ENCODE measurements at places on chromosomes 6 and 20.

DNA sequence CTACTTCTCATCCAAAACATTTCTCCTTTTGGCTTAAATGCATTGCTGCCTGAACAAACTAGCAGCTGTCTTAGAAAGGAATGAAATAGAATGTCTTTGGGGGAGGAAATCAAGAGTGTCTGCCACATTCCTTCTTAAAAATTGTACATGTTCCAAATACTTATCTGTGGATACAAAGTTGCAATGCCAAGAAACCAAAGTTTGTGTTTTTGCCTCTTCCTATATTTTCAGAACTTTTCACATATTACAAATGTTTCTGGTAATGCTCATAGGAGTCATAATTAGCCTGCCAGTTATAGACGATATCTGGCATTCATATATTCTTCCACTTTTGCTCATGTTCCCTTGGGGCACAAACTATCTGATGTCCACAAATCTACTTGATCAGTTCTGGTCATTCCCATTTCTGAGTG, 165.5 kb upstream of the BMP5 start:
- no peak for DNase-seq

- peak; percentile 7 for DNase-seq
Measured at GRCh38 chr20:59807909-59808728, 125.3 kb downstream of the SYCP2 start.

GRCh38 chr6:3592371-3592941, 135.6 kb upstream of the SLC22A23 start:
- DNase-seq = no peak

- DNase-seq = no peak
Measured at GRCh38 chr6:34389034-34389433, 3.4 kb downstream of the NUDT3 start.

GRCh38 chr6:124396361-124396760, 565.9 kb upstream of the RNF217 start:
- DNase-seq = no peak

DNA sequence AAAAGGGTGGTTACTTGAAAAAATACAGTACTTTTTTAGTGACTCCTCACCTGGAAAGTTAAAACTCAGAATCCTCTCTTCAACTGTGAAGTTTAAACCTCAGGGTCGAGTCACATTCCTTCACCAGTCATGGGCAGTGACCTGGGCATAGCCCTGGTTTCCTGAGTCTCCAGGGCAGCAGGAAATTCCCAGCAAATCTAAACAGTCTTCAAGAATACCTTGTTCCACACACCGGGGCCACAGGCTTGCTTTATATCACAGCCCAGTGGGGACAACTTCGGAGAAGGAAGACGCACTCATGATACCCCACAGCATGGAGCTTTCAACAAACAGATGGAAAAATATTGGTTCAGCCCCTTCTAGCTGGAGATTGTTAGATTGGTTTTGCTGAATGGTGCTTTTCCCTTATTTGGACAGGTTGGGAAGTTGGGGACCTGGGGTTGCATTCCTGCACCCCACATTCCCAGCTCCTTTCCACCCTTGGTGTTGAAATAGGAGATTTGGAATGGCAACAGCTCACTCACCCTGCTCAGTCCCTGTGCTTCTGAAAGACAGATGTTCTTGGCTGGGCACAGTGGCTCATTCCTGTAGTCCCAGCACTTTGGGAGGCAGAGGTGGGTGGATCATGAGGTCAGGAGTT, 113.0 kb upstream of the TMEM170B start:
- DNase-seq = no peak

GRCh38 chr20:50339466-50339901, 148.9 kb downstream of the CEBPB start:
- no peak for DNase-seq

DNA sequence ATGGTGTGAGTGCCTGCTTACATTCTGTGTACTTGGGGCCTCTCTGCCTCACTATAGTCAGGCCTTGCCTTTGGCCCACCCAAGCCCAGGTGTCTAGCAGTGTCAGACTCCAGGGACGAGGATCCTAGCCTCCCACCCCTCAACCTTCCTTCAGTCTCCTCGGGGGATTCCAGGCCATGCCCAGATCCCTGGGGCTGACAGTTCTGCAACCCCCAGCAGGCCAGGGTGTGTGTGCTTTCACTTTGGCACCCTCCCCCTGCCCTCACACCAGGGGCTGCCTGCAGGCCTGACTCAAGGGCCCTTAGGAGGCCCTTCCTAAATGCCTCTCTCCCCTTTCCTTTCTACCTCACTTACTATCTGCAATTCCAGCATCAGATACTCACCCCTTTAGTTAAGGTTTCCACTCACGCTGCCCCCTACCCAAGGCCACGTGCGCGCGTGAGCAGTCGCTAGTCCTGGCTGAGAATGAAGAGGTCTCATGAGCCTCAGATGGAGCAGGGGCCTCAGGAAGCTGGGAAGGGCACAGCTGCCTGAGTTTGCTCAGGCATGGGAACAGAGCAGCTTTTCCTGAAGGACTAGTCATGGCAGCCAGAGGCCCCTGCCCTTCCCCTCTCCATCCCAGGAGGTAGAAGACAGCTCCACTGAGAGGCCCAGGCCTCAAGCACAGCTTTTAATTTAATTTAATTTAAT, 859 bp upstream of the CLPS start:
- DNase-seq = no peak

GRCh38 chr6:51021171-51021570, 202.5 kb downstream of the TFAP2B start:
- no peak for DNase-seq

GRCh38 chr6:94272327-94272726, 853.0 kb upstream of the EPHA7 start:
- DNase-seq = peak; percentile 11

- no peak for DNase-seq
Measured at GRCh38 chr6:120945905-120946594, 388.2 kb downstream of the TBC1D32 start.
